ENCODE measurements at places on chromosomes 12 and 14.

- DNase-seq = no peak
Measured at GRCh38 chr12:116441292-116441691, 117.9 kb upstream of the MAP1LC3B2 start.

DNA sequence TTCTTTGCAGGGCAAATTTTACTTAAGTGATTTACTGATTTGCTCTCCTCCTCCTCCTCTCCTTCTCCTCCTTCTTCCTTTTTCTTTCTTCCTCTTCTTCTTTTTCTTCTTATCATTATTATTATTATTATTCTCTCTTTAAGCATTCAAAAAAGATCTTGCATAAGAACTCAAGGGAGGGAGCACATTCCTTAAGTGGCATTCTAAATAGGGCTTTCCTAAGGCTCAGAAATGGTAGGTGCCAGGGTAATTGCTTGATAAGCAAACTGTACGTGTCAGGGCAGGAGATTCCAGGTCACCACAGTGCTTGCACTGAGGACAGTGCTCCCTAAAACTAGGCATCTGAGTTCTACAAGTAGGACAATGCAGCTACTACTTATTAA lies 92.4 kb downstream of the SPTSSA start:
- no peak for DNase-seq

DNA sequence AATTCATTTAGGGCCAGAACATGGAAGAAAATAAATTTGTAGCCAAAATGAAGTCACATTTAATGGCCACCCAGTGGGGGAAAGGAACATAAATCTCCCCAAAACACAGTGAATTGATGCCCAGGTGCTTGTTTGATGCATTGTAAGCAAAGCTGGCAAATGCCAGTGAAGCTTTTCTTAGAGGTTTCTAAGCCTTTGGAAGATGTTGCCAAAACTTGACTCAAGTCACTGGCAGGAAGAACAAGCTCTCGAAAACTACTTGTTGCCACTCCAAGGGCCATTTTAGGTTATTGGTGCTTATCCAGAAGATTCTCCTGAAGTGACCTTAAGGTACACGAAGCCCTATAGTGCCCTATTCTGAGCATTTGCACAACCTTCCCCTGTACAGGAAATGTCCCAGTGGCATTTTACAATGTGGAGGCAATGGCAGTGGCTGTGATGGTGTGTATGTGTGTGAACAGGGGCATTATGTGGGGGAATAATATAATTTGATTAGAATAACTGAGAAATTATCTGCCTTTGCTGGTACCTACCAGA lies 89.5 kb upstream of the NOVA1 start:
- DNase-seq = no peak

DNA sequence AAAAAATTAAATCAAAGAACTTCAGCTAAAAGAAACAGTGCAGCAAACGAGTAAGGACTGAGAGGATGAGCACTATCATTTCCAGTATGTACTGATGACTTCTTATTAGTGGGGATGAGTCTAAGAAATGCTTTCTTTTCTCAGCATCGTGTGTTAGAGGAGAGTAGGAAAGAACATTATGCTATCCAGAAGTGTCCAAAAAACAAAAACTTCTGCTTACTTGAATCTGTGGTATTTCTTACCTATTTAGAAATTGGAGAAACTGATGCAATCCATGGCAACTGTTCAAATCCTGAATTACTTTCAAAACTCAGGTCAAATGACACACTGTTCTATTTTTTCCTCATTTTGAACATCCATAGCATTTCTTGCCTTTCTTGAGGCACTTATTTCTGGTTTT lies 23.7 kb downstream of the ABCD2 start:
- DNase-seq = no peak

DNA sequence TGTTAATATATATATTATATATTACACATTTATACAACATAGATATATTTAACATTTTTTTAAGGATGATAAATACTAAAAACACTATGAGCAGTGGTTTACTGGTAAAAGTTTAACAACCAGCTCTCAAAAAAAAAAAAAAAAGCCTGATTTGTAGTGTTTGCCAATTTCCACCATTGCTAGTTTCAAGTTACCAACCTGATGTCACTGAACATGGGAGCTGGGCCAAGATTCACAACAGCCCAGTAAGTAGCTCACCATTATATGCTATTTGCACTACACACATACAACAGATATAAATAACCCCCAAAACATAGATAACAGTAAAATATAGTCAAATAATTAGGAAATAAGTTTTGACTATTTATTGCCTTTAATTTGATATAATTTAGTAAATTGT lies 28.9 kb upstream of the TMX1 start:
- peak; percentile 75 for DNase-seq

- DNase-seq = no peak
Measured at GRCh38 chr12:99498756-99499155, 148.8 kb upstream of the GARIN6 start.

DNA sequence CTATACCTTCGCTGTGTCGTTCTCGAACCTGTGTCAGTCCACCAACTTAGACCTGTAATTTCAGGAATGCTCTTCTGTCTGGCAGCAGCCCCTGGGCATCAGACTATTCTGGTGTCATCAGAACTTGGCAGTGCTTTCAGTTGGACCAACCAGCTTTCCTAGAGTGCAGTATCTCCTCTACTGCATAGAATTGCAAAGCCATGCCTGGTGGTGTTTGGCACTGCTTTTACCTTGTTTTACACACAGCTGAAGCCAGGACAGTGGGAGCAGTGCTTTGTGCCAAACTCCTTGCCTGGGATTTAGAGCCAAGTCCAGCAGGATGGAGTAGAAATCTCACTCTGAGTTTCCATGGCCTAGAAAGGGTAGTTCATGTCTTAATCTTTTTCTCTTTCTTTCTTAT lies 1.5 kb downstream of the FLVCR2 start:
- no peak for DNase-seq

DNA sequence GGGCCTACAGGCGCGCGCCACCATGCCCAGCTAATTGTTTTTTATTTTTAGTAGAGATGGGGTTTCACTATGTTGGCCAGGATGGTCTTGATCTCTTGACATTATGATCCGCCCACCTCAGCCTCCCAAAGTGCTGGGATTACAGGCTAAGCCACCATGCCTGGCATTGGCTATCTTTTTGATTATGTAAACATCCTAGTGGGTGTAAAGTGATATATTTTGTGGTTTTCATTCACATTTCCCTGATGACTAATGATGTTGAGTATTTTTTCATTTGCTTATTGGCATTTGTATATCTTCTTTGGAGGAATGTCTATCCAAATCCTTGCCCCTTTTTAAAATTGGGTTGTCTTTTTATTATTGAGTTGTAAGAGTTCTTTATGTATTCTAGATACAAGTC lies 16.3 kb downstream of the CREBL2 start:
- DNase-seq = no peak

DNA sequence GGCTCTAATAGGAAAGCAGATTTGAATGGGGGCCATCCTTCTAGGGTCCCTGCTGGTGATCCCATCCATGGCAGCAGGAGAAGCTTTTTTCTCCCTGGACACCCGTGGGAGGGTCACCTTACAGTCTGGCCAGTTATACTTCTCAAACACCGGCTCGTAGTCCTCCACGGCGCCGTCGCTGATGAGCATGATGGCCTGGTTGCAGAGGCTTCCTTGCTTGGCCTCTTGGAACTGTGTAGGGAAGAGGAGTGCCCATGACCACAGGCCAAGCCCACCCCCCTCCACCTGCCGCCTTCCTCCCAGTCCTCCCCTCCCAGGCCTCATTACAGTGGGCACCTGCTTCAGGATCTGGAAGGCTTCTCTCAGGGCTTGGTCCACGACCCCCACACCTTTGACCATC lies 33.8 kb downstream of the CACNA2D4 start:
- no peak for DNase-seq

DNA sequence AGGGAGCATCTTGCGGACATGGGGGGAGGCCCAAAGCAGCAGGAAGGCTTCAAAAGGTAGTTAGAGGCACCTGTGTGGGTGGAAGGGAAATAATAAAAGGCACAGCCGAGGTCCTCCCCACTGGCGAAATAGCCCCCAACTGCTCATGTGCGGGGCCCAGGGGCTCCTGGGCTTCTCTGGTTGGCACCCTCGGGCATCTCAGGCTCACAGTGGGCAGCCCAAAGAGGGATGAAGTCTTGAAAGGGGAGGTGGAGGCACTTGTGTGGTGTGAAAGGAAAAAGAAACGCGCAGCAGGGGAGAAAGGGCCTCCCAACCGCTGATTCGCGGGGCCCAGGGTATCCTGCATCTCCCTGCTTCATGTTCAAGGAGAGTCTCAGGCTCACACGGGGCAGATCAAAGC lies 579.4 kb downstream of the ALG10 start:
- no peak for DNase-seq

DNA sequence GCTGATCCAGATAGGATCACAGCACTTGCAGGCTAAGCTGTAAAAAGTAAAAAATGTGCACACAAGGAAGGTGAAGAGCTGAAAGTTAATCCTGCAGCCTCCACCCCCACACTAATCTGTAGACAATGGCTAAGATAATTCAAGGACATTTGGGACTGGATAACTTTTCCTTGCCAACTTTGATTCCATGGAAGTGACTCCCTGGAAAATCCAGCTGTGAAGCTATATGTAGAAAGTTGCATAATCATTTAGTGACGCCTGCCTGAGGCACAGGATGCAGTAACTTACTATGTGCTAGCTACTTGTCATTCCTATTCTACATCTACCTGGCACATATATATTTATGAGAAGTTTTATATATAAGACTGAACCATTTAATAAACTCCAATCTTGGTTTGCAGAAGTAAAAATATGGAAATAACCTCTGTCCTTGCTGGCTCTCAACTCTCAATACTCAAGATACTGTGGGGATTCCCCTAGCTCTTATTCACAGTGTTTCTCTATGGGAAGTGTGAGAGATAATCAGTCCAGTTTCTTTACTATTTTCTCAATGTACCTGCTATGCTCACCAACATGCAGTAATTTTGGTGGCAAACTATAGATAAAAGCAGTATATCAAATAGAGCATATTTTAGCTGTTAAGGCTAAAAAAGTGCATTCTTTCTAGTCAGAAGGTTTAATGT lies 14.8 kb downstream of the LDHB start:
- DNase-seq = no peak

- DNase-seq = no peak
Measured at GRCh38 chr14:74703043-74703442, 9.8 kb downstream of the AREL1 start.

DNA sequence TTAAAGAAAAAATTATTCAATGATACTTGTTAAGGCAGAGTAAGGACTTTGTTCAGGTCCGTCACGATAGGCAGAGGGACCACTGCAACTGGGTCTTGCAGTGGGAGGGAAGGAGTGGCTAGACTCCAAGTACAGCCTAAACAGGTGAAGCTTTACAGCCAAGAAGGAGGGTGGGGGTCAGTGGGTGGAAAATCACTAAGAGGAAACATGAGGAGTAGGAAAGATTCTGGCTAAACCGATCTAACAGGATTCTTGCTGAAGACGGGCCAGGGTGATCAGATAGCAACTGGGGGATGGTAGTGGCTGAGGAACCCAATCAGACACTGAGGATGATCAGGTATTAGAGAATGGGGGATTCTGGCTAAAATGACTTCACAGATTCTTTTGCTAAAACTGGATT lies 100.2 kb downstream of the TTC7B start:
- DNase-seq = no peak

DNA sequence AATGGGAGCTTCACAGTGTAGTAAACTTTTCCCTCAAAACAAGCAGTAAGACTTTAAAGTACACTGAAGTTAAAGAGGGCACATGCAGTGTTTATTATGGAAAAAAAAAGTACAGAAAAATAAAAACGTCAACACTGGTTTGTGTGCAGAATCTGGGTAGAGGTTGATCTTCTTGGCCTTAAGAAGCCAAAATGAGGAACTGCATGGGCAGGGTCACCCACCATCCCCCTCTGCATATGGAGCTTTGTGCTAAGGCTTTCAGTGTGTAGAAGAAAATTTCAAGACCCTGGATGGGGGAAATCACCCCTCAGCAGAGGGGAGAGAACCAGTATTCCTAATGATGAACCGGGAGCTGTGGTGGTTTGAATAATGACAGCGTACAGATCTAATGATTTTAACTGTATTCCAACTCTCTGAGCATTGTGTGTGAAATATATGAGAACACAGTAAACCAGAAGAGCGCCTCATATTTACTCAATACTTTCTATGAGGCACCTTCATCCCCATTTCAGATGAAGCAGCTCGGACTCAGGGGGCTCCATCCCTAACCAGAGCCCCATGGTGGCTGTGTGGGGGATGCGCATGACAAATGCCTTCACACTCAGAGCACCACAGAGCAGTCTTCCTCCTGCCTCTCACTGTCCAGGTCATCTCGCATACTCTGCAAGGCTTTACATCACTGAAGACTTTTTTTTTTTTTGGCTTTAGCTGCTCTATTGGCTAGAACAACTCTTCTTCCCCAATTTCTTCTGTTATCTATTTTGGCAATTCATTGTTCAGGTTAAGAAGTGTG lies 33.4 kb downstream of the ACADS start:
- DNase-seq = no peak

DNA sequence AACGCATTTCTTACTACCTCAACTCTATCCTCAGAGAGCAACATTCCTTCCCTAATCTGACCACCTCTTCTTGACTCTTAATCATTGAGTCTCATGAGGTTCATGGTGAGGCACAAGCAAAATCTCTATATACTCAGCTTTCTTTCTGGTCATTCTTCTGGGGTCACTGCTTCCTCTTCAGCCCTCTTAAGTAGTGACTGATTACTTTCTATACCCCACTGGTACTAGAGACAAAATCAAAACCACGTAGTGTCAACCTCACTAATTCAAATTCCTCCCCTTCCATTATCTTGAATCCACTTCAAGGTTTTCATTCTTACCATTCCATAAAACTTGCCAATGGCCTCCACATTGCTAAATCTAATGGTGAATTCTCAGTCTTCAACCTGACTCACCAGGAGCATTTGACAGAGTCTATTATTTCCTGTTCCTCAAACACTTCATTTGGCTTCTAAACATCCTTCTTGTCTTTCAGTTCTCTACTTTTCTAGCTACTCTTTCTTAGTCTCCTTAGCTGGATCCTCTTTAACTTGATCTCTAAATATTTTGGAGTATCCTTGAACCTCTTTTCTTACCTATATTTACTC lies 6.8 kb downstream of the WDHD1 start:
- DNase-seq = no peak

- peak; percentile 16 for DNase-seq
Measured at GRCh38 chr12:92506460-92506859, 196.3 kb upstream of the PLEKHG7 start.

DNA sequence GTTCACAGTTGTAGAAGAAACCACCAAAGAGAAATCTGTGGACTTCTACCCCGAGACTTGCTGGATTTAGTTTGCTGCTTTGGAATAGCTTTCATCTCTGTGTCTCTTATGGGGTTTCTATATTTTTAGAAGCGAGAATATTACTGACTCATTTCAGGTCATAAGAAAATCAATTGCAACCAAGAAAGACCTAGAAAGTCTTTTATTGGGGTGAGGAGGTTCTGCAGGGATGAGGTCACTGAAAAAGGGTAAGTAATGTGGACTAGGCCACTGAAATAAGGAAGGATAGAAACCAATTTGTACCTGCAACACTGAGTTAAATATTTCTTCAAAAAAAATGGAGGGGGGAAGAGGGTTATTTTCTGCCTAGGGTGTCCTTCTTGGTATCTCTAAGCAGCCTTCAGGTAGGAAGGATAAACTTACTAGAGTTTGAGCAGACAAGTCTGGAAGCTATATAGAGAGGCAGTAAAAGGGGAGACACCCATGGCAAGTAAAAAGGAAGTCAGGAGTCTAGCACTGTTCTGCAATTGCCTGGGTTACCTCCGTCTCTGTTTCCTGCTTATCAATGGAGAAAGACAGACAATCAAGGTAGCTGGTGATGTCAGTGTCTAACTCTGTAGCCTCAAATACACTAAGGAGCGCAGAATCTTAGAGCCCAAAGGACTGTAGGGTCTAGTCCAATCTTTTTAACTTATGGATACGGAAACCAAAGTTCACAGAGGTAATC lies 19.6 kb upstream of the KERA start:
- DNase-seq = no peak

Data from NCI-H1694 treated with DMSO at 0.1 percent for 48 hours (cell line).